Astrocyte of the cerebellum (primary cell): ENCODE measurements at places on chromosomes 6 and 20.
A peak's percentile ranks its signal among the peaks of the same experiment; 100 is the strongest.

GRCh38 chr6:16006681-16007080, 122.2 kb upstream of the MYLIP start:
- no peak for DNase-seq

GRCh38 chr6:10402648-10403311, 12.1 kb downstream of the TFAP2A start:
- DNase-seq: no peak

GRCh38 chr6:105388392-105388791, 14.5 kb downstream of the PREP start:
- no peak for DNase-seq

DNA sequence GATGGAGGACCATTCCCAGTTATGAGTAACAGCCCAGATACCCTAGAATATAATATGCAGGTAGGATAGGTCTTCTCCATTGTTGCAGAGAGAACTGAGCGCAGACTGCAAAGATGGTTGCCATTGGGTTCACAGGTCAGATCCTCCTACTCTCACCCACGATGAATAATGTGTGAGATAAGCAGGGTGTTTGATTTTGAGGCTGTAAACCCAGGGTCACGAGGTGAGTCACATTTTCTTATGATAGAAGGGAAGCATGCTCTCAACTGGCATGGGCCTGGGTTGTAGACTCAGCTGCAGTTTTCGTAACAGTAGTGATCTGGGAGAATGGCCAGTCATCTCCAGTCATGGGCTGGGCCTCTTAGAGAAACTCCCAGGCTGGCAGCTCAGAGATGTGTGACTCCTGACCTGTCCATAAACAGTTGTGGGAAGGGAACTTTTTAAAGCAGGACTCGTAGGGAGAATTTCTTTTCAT, 74.2 kb downstream of the CD164 start:
- DNase-seq: no peak

GRCh38 chr6:72639920-72640614, 18.2 kb downstream of the KCNQ5 start:
- no peak for DNase-seq

GRCh38 chr20:34703424-34704176, 544 bp upstream of the TP53INP2 start:
- DNase-seq: no peak

- DNase-seq: no peak
Observed at GRCh38 chr6:75493400-75494064, at the start of gene FILIP1. FILIP1 (minus strand) TSS chr6:75493800; CDS start chr6:75414972, 78,828 bp downstream.

DNA sequence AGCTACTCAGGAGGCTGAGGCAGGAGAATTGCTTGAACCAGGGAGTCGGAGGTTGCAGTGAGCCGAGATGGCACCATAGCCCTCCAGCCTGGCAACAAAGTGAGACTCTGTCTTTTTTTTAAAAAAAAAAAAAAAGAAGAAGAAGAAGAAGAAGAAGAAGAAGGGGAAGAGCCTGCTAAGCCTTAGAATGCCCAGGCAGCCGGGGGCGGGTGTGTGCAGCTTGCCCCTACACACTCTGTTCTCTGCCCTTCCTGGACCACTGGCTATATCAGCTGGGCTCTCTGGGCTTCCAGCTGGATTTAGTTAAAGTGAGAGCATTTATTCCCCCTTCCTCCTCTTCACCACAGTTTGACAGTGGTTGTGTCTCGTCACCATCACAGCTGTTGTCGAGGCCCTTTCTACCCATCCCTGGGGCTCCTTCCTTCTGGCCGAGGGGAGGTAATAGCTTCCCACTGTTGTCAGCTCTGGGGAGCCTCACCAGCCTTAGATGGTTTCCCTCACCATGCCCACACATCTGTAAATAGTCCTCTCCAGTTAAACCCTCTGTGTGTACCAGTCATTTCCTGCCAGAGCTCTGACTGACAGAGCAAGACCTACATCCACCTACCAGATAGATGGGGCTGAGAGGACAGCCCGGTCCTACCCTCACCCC, 77.6 kb downstream of the TRERF1 start:
- DNase-seq: no peak

- DNase-seq: no peak
Observed at GRCh38 chr20:3663031-3663701, at the start of gene GFRA4. GFRA4 (minus strand) TSS chr20:3663399; CDS start chr20:3663399, 0 bp downstream.

DNA sequence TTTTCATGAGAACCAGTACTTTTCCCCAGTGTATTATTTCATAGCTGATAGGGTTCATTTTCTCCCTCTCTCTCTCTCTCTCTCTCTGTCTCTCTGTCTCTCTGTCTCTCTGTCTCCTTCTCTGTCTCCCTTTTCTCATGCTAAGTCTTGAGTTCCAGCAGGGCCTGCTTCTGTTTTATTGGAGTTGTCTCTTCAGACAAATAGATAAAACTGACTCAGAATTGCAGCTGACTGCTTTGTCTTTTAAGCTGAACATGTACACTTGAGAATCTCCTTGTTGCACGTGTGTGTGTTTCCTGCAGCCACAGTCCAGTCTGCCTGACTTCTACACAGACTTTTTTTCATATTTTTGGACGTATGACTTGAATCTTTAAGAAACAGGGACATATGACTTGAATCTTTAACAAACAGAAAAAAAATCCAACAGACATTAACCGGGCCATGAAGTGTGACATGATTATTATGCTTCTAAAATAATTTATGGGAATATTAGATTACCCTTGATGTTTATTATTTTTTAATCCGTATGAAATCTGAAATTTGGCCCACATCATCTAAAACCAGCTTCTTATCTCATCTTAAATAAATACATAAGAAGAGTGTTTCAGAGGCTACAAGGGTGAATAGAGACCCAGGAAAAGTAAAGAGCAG, 71.5 kb downstream of the JAG1 start:
- no peak for DNase-seq

GRCh38 chr6:21800948-21801438, 207.4 kb downstream of the SOX4 start:
- DNase-seq: no peak

DNA sequence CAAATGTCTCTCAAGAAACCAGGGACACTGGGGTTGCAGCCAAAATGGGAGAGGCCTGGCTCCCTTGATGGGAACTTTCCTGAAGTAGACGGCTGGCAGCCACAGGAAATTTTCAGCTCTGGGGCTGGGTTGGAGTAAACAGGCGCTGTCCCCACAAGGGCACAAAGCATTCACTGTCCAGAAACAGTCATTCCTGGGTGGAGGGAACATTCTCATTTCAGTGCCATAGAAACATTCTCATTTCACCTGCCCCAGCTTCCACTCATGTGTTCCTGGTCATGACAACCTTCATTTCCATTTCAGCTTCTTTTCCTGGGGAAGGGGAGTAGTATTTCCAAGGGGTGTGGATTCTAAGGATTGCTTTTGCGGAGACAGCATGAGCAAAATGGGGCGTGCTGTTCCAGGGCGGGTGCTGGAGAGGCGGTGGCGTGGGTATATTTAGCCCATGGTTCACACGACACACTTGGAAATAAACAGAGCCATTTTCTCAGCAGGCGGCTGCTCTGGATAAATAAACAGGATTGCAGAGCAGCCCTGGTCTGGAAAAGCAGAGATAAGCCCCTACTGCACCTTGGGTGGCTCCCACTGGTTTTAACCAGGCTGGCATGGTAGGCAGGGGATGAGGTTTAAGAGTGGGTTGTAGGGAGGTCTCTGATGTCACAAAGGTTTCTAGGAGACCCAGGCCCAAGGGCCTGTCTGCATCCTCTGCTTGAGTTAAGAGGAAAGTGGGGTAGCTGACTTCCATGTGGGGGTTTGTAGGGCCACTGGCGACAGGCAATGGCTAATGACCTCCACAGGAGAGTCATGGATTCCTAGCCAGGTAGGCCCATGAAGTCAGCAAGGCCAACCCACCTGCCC, 32.9 kb downstream of the COX4I2 start:
- no peak for DNase-seq

GRCh38 chr6:43246301-43247113, 3.2 kb downstream of the TTBK1 start:
- no peak for DNase-seq

GRCh38 chr6:37517411-37517812, 17.7 kb upstream of the CCDC167 start:
- DNase-seq: no peak

GRCh38 chr6:30782425-30783014, 38.2 kb upstream of the IER3 start:
- DNase-seq: no peak

- DNase-seq: no peak
Observed at GRCh38 chr6:24031496-24031895, 94.5 kb upstream of the NRSN1 start.

DNA sequence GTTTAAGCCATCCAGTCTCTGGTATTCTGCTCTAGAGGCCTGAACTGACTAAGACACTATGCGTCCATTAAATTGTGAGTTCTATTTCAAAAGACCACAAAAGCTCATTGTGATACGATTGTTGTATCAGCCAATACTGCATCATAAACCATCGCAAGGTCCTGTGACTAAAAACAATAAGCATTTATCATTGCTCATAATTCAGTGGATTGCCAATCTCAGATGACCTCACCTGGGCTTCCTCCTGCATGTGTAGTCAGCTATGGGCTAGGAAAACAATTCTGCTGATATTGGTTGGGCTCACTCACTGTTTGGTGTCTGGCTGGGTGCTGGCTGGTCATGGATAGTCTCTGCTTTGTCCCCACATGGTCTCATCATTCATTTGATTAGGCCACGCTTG, 592.7 kb upstream of the BTBD3 start:
- no peak for DNase-seq

- no peak for DNase-seq
Observed at GRCh38 chr20:37315452-37316110, 26.1 kb downstream of the MANBAL start.

DNA sequence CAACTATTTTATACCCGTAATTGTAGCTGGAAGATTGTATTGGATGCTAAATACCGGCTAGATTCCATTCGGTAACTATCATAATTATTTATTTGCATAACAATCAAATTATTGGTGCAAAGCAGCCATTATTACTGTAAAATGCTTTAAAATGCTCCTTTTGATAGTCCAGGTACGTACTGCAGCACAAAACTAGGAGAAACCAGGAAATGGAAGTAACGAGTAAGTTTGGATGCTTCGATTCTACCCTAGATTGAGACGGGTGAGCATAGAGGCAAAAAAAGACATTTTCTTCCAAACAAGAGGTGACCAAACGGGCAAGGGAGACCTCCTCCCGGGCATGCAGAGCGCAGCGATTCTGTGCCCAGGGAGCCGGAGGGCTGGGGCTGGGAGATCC, 469 bp upstream of the XRN2 start:
- no peak for DNase-seq

DNA sequence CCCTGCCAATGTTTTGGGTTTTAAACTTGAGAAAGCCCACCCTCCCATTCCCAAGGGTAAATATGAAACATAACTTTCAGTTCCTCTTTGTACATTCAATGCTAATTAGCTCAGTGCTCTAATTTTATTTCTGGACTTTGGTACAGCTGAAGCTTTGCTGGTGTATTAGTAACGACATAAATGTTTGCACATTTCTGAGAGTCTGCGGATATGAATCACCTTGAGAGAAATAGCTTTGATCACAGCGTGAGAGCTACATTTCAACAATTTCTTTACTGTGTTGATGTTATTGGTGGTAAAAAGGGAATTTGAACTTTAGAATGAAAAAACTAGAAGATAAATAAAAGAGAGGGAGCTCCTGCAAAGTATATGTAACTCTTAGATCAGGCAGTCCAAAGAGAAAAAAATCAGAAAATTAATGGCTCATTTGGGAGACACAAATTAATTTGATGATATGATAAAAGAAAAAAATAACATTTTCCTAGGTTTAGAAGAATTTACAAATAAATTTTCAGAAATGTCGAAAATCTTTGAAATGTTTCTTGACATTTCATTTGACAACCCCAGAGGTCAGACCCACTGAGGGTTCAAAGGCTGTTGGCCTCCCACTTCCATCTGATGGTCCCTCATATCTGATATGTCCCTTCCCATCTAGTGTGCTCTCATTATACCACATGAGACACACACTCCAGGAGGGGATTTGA, 38.5 kb upstream of the CAP2 start:
- DNase-seq: peak; percentile 83

DNA sequence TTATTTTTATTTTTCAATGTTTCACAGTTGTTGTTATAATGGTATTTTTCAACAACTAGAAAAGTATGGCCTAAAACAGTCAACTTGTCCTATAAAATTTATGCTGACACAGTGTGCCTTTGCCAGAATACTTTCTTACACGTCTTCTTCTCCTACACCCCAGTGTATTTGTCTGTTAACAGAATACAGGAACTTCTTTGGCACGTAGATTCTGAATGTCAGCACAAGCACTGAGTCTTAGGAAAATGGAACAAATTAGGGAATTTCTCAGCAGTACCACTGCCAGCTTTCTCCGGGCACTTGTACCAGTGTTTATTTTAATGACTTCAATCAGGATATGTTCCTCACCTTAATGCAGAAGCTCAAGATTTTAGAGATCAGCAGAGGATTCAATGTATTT, 26.7 kb upstream of the AKIRIN2 start:
- DNase-seq: no peak

GRCh38 chr6:169188051-169188470, 65.6 kb downstream of the THBS2 start:
- no peak for DNase-seq

GRCh38 chr6:70210462-70210861, 92.4 kb downstream of the COL9A1 start:
- DNase-seq: no peak

GRCh38 chr6:107704347-107705013, 119.6 kb downstream of the SCML4 start:
- DNase-seq: peak; percentile 33

DNA sequence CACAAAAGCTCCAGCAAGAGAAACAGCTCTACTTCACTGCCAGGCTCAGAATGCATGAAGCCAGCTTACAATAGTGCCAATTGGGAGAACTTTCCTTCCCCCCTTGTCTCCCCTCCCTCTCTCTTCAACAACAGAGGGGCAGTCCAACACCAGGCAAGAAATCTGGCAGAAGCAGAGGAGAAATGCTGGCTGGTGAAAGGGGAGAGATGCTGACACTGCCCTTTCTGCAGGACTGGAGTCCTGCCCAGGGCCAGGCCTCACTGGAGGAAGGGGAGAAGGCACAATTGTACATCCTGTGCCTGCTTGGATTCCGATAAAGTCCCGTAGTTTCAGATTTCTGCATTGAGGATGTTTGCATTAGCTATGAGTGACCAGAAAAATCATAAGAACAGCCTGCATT, 148.6 kb downstream of the LRRC1 start:
- DNase-seq: no peak

- no peak for DNase-seq
Observed at GRCh38 chr20:63977739-63978276, 1.6 kb downstream of the SAMD10 start.

- DNase-seq: no peak
Observed at GRCh38 chr20:8449123-8449522, 317.1 kb downstream of the PLCB1 start.

- no peak for DNase-seq
Observed at GRCh38 chr6:133001040-133001565, 186.7 kb downstream of the RPS12 start.

DNA sequence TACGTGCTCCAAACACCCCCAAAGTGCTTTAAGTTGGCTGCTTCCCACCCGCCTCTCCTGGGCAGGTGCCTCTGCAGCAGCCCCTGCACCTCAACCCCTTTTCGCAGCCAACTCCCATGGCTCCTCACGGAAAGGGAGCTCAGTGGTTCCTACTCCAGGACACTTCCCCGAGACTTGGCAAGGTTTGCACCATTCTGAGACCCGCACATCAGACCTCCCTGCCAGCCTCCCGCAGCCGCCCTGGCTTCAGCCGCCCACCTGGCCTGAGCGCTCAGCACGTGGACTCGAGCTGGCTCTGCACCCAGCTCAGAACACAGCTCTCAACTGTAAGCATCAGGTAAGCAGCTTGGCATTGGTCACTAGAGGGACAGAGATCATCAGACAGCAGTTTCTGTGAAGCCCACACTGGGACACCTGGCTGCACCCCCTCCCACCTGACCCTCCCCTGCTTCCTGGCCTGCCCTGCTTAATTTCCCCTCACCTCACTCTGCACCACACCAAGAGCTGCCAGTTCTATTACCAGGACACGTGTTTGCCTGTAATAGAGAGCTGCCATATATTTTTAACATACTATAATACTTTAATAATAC, 28.5 kb downstream of the GMDS start:
- no peak for DNase-seq
